ENCODE measurements at places on chromosomes 6 and 20.

DNA sequence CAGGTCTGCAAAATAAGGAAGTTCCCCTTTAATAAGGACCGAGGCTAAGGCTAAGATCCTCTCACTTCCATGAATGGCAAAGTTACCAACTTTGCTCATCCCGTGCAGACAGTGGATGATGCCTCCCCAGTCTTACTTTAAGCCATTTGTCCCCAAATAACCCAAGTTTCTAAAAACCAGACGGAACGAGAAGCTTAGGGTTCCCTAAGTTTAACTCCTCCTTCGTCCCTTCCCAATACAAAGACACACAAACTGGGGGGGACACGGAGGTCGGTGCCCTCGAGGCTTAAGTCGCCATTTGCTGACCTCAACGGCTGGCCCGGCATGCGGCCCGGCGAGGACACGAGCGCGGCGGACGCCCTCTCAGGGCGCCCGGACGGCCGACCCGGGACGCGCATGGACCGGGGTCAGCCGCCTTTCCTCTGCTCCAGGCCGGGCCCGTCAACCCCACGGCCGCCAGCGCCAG, 527 bp downstream of the FBXO30 start:
- DNase-seq, result peak; percentile 12

DNA sequence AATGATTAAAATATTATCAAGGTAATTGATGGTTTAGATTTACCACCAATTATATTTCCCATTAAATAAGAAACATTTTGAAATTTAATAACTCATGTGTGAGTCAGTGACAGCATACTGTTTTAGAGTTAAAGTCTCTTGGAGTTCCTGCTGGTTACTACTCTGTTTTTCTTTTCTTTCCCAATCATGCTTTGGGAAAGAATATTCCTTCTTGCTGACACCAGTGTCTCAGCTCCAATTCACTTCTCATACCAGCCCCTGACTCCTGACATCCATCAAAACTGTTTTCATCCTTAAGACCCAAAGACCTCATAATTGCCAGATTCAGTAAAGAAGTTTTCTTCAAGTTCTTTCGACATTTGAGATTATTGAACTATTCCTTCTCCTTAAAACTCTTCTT, 50.3 kb downstream of the AIG1 start:
- DNase-seq, result no peak

- no peak for DNase-seq
Observed at GRCh38 chr20:24277196-24277595, 192.2 kb upstream of the SYNDIG1 start.

GRCh38 chr6:31575335-31575901, at the start of gene TNF:
TNF (plus strand) TSS chr6:31575565; CDS start chr6:31575742, 177 bp downstream.
- DNase-seq, result no peak

DNA sequence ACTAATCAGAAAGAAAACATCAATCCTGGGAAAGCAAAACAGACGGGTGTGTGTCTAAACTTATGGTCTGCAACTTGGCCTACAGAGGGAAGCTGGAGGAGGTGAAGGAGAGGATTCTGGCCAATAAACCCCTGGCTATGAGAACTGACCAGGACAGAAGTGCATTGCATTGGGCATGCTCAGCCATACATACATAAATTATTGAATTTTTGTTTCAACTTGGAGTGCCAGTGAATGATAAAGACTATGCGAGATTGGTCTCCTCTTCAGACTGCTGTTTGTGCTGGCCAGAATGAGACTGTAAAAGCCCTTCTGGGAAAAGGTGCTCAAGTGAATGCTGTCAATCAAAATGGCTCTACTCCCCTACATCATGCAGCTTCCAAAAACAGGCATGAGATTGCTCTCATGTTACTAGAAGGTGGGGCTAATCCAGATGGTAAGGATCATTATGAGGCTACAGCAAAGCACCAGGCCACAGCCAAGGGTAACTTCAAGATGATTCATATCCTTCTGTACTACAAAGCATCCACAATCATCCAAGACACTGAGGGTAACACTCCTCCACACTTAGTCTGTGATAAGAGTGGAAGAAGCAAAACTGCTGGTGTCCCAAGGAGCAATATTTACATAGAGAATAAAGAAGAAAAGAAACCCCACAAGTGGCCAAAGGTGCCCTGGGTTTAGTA, 17.4 kb downstream of the ADNP start:
- DNase-seq, result no peak

DNA sequence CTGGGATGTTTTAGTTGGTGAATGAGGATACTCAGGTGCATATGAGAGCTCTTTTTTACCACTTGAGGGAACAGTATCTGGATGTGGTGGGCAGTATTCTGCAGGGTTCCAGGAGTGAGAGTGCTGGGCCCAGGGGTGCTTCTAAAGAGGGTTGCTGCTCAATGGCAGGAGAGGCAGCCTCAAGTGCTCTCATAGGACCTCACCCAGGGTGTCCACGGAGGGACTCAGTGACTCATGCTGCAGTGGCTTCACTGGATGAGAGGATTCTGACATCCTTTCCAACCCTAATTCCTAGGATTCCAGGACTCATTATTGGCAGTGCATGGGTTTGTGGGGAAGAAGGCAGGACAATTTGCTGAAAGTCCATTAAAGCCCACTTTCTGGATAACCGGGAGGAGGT, 176.6 kb upstream of the FERMT1 start:
- no peak for DNase-seq

GRCh38 chr20:64074963-64075362, 4.4 kb downstream of the RGS19 start:
- DNase-seq, result no peak

DNA sequence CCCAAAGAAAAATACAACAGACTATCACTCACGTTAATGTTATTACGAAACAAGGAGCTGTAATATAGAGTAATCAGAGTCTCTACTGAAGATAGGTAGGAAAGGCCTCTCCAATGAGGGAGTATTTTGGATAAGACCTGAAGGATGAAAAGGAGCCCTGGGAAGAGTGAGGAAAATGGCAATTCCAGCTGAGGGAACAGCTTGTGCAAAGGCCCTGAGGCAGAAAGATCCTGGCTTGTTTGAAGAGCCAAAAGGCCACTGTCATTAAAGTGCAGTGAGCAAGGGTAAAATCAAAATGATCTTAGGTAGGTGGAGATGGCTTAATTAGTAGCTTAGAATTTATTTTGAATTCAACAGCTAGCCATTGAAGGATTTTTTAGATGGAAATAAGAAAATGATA, 138.6 kb downstream of the KHDC1L start:
- no peak for DNase-seq

- no peak for DNase-seq
Observed at GRCh38 chr6:142323377-142323776, 21.6 kb downstream of the ADGRG6 start.

DNA sequence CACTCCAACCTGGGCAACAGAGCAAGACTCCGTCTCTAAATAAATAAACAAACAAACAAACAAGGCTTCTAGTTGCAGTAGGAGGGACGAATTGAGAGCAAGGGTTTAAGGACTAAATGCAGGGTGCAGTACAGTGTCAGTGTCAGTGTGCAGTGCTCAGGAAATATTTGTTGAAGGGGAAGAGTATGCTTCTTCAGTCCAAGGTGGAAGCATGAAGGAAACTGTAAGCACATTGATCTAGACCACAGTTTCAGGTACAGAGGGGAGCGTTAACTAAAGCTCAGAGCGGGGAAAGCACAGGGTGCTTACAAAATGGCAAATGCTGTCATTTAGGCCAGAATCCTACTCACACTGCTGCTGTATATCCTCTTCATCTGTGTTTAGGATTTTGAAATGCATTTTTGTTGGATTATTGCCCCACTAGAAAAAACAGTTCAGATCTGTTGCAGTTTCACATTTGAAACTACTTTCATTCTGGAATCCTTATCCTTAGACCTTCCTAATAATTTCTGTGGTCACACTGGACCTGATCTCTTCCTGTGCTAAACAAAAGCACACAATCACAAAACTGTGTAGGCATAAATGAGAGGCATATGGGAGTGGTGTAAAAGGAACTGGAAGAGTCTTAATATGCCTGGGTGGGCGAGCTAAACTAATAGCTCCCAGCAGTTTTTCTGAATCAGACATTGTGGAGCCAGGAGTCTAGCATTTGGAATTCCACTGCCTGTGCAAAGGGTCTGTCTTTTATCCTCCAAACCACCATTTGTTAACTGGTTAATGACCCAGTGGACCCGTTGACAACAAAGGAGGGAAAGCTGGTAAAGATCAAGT, 41.4 kb downstream of the CBFA2T2 start:
- no peak for DNase-seq

DNA sequence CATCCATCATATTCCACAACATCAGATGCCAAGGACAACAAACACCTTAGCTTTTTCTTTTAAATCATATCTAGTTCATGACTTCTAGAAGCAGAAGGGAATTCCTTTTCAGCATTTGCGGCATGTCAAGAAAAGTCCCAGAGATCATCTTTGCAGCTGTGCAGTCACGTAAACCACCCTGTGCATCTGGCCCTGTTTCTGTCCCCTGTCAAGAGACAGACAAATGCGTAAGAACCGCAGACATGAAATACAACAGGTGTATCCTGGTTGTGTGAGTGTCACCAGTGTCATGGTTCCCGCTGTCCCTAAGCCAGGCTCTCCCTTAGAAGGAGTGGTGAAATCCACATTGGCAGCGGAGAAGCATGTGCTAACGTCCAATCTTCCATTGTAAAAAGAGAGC, 28.1 kb downstream of the LY86 start:
- DNase-seq, result no peak

DNA sequence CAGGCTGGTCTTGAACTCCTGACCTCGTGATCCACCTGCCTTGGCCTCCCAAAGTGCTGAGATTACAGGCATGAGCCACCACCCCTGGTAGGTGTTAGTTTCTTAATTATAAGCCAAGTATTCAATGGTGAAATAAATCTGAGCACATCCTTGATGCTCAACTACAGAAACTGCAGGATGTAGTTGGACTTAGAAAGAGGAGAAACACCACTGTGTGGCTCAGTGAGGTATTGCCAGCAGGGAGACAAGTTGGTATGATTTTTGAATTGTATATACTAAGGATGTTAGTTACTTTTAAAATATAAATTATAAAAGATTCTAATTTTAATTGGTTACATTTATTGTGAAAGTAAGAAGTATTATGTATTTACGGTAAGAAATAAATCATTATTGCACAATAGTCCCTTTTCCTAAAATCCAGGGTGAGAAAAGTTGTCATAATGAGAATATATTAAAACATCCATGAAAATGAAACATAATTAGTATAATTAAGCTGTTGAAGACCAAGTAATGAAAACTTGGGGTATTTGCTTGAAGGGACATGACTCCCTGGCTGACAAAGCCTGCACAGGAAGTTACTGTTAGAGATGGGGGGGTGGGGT, 17.6 kb downstream of the SLC18B1 start:
- DNase-seq, result no peak

DNA sequence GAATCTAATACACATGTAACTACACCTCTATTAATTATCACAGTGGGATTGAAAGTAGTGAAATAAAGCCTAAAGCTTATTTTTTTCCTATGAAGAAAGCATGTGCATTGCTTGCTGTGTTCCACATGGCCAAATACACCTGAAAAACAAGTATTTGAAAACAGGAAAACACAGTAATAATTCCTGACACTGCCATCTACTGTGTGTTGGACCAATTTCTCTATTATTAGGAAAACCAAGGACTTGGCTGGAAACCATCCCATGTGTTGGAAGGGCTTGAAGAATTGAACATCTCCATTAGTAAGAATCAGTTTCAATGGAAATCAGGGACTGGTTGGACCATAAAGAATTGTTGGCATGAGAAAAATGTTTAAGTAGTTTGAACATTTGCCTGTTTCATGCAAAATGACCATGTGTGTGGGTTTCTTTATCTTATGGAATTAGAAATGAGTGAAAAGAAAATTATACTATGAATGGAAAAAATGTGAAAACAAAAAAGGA, 124.1 kb downstream of the PHF3 start:
- DNase-seq, result no peak

DNA sequence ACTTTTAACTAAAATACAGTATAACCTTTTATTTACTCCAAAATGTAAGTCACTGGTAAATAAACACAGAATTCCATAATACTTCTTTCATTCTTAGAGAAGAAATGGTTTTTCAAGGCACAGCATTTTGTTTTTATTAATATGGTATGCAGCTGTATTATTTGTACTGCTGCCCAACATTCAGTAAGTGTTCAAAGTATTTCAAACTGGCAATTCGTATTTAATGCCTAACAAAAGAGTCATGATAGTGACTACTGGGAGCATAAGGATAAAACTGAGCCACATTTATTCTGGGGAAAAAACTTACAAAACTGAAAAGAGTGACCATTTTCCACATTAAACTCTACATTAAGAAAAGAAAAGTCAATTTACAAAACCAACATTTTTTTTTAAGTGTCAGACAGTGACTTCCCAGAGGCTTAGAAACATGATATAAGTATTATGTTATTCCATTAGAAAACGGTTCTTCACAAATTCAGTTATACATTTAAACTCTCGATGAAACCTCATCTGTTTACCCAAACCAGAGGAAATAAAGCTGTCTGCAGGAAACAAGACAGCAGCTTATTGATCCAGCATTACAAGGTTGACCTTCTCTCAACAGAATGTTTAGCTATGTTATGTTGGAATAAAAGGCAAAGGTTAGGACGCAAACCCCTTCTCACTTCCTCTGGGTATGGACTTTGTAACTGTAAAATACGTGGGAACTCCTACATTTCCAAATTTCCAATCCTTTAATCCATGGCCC, 24.3 kb downstream of the EPB41L2 start:
- no peak for DNase-seq

DNA sequence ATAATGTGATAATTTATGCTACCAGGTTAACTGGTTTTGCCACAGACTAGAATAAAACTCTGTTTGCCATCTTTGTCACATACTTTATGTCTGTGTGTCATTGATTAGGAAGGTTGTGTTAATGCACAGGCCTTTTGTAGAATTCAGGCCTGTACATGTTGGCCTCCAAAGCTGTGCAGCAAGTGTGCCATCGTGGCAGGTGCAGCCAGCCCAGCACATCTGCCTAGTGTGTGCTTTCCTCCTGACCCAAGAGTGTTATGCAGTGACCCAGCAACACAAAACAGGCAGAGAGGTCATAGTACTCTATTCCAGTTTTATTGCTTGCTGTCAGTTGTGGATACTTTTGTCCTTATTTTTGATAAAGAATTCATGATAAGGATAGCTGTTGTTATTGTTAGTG, 3.7 kb downstream of the MAP3K4 start:
- DNase-seq, result no peak

DNA sequence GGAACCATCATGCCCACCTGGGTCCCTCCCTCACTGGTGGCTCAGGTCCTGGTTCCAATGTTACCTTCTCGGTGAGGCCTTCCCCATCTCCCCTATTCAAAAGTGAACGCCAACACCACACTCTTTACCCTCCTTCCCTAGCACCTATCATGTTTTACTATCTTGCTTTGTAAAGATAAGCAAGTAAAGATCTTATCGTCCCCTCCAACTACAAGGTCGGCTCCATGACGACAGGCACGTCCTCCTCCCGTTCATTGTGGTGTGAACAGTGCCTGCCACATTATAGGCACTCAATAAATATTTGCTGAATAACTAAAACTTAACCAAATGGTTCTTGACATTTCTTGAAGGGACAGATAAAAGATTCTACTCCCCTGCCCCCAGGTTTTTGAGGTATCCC, 147.1 kb downstream of the PREX1 start:
- DNase-seq, result no peak

Measured in activated CD8-positive, alpha-beta memory T cell treated with anti-CD3 and anti-CD28 coated beads for 48 hours (primary cell).